ENCODE measurements at places on chromosomes 6 and 20. TPM values are rescaled to one million over a fixed set of nuclear protein-coding genes. Genes with fewer than 3 reads are reported as not detected.

Gene HLA-DOB
- total RNA-seq, result not detected

Gene SLC52A3
- total RNA-seq, result not detected

Gene ULBP2
- total RNA-seq, result 6.6 TPM

- DNase-seq, result peak; percentile 91
Measured at GRCh38 chr6:165308926-165309731, at the start of gene C6orf118. Gene C6orf118 (minus strand): TSS chr6:165309605. CDS start chr6:165309586, 19 bp downstream.

GRCh38 chr6:15522026-15522425 lies 140.8 kb downstream of the DTNBP1 start:
- DNase-seq, result no peak

DNA sequence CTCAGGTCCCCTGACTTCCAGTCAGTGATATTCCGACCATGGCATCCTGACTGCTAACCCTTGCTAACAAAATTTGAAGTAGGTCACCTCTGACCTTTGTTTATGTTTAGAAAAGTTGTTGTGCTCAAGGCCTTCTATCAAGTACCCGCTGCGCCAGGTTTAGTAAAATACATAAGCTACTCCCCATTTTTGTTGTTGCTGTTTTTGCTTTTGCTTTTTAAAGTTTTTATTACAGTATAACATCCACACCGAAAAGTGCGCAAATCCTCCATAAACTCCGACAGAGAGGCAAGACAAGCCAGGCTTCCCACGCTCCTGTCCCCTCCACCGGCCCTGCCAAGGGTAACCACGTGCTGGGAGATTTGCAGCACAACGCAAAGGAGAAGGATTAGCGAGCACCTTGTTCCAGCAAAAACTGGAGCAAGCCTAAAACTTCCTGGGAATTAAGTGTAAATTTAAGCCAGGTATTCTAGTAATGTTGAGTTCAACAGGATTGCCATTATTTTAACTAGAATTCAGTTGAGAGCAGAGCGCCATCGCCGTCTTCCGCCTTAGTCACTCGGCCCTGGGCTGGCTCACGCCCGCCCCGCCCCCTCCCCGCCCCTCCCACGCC lies 17.8 kb upstream of the HMGN4 start:
- DNase-seq, result peak; percentile 64

DNA sequence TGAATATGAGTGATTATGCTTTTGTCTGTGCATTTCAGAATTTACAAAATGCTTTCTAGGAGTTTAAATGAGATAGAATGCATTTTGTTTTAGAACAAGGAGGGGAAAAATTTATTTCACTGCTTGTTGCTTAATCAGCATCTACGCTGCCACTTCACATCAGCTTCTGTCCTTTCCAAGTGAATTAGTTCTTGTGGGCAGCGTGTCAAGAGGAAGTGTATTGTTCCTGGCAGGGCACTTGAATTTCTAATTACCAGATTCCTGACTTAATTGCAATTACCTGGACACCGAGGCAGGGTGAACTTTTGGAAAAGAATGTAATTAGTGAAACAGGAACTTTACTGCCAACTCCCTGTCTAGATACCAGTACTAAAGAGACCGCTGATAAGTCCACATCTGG lies 263.5 kb downstream of the TMEM242 start:
- no peak for DNase-seq

DNA sequence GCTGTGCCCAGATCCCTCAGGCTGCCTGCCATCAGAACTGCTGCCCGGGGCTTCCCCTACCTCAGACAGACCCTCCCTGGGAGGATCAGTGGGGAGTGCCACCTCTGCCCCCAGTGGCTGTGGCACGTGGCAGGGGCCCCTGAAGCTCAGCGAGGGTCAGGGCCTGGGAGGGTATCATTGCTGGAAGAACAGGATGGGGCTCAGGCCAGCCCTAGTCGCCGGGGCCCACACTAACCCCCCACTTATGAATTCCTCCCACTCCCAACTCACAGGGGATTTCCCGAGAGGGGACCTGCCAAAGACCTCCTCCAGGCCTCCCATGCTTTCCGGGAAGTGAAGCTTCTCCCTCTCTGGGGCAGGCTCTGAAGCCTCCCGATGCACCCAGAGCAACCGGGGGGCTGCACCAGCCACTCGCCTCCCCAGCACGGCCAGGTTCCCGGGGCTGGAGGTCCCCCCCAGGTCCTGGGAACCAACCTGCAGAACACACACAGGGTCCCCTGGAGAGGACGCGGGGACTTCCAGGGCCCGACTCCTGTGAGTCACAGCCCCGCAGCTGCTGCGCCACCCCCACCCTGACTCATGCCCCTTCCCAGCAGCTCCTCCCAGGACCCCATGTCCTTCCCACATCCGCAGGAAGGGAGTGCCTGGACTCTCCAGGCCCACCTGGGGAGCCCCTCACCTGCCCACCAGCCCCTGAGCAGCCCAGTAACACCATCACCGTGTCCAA lies 2.5 kb downstream of the TNFRSF6B start:
- peak; percentile 91 for DNase-seq

GRCh38 chr6:9841886-9842725 lies 572.8 kb downstream of the TFAP2A start:
- no peak for DNase-seq

DNA sequence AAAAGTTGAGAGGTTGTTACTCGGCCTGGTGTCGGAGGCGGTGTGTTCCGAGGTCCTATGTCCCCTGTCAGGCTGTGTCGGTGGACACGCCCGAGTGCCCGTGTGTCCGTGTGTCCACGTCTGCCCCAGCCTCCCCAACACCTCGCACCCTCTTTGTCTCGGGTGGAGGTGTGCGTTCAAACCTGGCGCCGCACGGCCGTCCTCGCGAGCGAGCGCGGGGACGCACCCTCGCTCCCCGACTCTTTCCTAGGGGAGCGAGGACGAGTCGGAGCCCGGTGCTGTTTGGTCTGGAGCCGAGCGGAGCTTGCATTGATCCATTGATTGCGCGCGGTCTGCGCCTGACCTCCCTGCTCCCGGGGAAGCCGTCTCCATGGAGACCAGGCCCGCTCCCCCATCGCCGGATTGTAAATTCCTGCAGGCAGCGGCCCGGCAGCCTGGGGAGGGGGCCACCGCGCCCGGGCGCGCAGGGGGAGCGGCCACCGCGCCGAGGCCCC lies 411 bp upstream of the SCUBE3 start:
- DNase-seq, result no peak

GRCh38 chr6:73452107-73452461 lies at the start of gene CGAS:
Gene CGAS (minus strand): TSS chr6:73452297. CDS start chr6:73452181, 116 bp downstream.
- peak; percentile 95 for DNase-seq

GRCh38 chr20:54688476-54688875 lies 213.1 kb downstream of the DOK5 start:
- DNase-seq, result no peak

DNA sequence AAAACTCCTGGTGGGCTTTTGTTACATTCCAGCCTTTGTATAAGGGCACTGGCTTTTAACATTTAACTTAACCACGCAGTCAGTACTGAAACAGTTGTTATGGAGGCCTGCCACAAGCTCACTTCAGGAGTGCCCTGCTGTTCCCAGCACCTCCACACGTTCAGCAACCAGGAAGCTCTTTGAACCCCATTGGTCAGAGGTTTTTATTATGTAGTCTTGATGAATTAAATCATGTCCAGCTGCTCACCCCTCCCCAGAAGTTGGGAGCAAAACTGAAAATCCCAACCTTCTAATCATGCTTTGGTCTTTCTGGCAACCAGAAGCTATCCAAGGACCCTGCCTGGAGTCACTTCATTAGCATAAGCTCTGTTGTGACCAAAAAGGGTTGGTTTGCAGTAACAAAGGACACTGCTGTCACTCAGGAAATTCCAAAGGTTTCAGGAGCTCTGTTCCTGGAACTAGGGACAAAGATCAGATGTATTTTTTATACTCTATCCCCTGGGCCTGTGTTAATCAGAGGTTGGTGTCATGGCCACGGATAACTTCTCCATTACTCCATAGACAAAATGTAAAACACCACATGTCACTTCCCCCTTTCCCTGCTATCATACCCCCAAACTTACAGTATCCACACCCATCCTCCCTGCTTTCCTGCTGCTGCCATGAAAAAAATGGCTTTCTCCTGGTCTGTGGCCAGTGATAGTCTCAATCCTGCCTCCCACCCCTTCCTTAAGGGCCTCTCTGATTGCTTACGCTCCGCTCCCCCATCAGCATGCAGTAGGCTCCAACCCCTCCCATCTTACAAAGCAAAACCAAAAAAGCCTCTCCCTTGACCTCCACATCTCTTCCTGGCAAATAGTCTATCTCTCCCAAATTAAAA lies 3.1 kb downstream of the ARMC12 start:
- DNase-seq, result no peak

DNA sequence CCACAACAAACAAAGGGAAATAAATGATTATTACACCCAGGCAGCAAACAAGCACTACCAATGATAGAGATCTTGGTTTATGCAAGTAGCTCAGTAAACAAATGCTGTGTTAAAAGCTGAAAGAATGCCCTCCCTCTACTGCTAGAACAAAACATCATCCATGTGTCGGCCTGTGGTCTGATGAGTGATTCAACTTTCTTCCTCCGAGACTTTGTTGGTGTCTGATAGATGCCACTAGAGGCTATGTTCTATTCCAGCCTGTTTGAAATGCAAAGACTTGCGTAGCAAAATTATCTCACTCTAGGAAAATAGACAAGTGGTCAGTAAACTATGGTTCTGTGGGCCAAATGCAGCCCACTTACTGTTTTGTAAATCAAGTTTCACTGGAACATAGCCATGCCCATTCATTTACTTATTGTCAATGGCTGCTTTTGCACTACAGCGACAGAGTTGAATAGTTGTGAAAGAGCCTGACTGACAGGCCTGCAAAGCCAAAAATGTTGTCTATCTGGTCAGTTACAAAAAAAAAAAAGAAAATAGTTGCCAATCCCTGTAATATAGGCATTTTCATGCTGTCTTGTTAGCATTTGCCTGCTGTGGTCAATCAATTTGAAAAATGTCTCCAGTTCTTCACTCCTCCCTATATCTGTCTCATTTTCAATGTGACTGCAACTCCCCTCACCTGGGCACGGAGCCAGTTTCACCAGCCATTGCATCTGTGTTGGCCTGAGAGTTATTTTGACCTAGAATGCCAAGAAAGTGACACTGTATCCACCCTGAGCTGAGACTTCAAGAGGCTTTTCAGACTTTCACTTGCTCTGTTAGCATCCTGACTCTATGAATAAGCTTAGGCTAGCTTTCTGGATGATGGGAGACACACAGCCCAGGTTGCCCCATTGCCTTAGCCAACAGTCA lies 544.6 kb upstream of the BTBD3 start:
- peak; percentile 52 for DNase-seq

DNA sequence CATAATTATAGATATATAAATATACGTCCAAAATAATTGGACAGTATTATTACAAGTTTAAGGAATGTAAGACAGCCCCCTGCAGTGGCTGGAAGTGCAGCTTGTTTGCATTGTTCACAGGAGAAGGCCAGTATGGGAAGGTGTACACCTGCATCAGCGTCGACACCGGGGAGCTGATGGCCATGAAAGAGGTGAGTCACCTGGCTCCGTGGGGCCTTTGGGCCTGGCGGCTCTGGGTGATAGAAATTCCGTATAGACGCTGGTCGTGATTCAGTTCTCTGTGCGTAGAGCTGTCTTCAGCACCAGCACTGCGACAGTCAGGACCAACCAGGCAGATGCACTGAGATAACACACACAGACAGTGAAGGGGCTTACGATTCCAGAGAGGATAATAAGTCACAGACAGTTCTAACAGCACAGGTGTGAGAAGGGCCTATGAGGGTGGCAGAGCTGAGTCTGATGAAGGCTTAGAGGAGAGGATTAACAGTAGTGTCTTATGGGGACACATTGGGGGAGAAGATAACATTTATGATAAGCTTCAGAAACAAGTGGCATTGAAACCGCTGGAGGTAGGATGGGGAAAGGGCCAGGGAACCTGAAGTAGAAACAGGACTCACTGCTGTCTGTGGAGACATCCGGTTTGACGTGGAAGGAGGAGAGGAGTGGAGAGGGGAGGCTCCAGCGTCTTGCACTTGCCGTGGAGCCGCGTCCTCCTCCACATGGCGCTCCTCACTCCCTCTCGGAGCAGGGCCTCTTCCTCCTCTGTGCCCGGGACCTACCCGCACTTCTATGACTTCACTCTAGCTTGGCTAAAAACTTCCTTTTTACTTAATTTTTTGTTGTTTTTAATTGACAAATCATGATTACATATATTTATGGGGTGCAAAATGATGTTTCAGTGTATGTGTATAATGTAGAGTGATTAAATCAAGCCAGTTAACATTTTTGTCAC lies 116.5 kb downstream of the MAP3K4 start:
- no peak for DNase-seq

DNA sequence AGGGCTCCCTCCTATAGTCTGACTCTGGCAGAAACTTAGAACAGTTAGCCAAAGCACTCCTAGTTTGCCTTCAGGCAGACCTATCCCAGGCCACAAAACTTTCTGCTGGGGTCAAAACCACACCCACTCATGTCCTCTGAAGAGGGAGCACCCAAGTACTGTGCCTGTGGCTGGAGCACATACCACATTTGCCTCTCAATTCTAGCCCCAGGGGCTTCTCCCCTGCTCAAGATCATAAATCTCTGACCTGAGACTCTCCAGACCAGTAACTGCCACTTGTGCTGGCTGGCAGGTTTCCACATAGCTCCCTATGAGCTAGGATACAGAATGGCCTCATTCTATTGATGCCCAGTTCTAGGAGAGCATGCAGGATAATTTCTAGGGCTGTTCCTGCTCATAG lies 781.0 kb downstream of the EYS start:
- DNase-seq, result no peak

DNA sequence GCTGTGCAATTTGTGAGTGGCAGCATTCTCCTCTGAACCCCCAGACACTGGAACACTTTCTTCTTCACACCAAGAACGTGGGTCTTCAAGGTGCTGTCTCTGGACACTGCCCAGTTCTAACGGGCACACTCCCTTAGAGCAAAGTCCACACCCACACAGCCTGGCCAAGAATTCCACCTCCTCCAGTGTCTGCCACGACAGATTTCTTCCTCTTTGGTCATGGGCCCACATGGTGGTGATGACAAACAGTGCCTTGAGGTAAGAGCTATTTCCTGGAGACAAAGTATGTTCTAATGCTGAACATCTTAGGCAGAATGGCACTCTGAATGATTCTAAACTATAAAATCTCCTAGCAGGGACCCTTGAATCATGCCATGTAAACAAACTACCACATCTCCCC lies 25.5 kb upstream of the SSTR4 start:
- no peak for DNase-seq

- no peak for DNase-seq
Measured at GRCh38 chr20:41138475-41139226, 1.3 kb downstream of the PLCG1 start.

GRCh38 chr20:49397525-49397924 lies 84.9 kb downstream of the KCNB1 start:
- peak; percentile 83 for DNase-seq

DNA sequence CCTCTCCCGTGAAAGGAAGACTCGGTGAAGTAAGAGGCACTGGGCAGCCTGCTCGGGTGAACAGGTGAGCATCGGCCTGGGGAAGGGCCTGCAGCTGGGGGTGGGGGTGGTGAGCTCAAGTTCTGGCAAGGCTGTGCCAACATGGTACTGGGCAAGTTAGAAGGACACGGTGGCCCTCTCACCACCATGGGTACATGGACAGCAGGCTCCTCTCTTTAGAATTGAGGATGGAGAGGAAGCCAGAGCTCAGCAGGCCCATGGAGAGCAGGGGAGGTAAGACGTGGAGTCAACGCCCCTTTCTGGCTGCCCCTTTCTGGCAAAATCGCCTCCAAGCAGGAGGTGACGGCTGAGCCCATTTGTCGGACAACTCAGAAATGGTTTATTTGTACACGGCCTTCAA lies 135.6 kb downstream of the ANKRD60 start:
- no peak for DNase-seq

- DNase-seq, result no peak
Measured at GRCh38 chr6:150078788-150079187, 9.9 kb upstream of the ULBP3 start.

Measured in myocyte (in vitro differentiated cells).